ENCODE measurements at places on chromosomes 5 and 9.

DNA sequence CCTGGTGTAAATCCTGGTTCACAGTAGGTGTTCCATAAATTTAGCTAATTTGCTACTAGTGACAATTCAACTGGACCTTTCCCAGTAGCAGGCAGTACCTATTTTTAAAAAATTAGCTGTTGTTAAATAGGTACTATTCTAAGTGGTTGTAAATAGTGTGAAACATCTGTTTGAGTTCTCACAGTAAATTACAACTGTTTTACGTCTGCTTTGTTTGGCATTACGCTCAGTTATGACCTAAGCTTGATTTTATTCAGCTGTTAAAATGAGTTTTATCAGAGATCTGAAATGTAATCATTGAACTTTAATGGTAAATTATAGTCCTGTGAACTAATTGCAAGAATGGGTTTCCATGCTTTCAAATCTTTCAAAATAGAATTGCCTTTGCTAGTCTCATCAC is 93.9 kb downstream of the GPBP1 start:
- DNase-seq = no peak

DNA sequence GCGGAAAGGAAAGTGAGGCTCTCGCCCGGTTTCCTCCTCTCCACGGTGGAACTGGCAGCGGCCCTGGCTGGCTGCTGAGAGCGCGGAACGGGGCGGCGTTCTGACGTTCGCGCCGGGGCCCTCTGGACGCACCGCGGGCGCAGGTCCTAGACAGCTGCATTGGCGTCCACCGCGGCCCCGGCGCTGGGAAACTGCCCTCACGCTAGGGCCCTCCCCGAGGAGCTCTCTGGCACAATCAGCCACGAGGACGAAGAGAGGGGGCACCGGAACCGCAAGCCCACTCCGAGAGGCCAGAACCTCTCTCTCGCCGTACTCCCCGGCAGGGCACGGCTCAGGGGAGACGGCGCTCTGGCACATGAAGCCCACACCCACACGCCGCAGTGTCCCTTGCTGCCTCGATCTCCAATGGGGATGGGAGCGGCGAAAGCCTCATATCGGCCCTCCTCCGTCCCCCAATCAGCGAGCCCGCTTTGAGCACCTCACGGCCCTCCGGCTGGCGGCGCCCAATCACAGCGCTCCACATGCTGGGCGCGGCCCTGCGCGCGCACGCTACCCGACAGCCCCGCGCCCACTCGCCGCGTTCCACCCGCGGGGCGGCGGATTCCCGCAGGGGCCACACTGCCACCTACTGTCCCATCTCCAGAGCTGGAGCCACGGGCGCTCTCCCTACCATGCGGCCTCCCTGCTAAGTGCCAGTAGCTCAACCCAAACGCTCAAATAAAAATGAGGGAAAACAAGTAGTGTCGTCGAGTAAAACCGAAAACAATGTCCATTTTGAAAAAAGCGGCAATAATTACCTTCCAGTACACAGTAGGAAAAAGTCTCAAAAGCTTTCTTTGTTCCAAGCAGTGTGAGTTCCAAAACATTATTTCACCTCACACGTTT is 11.8 kb downstream of the MRPS27 start:
- DNase-seq = peak; percentile 95

DNA sequence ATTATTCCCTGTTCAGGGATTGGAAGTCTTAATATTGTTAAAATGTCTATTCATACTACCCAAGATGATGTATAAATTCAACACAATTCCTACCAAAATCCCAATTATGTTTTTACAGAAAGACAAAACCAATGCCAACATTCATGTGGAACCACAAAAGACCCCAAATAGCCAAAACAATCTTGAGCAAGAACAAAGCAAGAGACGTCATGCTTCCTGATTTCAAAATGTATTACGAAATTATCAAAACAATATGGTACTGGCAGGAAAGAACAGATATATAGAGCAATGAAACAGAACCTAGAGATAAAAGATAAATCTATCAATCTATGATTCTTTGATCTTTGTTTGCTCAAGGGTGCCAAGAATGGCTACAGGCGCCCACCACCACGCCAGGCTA is 237.9 kb downstream of the TAF11L14 start:
- no peak for DNase-seq

DNA sequence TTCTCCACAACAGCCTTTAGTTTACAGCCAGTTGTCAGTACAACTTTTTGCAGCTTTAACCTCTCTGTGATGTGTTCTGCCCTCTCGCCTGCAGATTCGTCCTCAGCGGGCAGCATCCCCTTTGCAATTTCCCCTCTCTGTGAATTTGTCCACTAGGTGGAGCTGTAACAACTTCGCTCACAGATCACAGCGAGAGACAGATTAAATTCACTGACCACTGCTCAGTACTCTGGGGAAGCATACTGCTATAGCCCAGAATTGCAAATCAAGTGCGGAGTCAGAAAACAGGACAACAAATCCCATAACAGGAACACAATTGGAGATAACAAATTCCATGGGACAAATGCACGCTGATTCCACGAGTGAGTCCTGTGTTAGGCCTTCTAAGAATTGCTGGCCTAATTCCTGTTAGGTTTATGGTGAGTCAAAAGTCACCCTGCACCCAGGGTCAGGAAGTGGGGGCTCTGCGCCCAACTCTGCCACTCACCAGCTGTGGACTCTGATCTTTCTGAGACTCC is 2124.9 kb downstream of the MAT2B start:
- no peak for DNase-seq

All from stimulated activated CD8-positive, alpha-beta memory T cell treated with anti-CD3 and anti-CD28 coated beads, Interleukin-4, amount 100 ng/mL, for 24 hours (primary cell).